ENCODE measurements at places on chromosomes 5 and 9.

DNA sequence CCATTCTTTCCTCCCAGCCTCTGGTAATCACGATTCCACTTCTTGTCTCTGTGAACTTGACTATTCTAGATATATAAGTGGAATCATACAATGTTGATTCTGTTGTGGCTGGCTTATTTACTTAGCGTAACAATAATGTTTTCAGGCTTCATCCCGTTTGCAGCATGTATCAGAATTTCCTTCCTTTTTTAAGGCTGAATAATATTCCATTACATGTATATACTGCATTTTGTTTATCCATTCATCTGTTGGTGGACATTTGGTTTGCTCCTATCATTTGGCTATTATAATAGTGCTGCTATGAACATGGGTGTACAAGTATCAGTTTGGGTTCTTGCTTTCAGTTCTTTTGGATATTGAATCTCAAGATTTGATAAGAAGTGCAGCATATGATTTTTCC is 239.7 kb upstream of the ZNF608 start:
- no peak for DNase-seq

- DNase-seq: no peak
Observed at GRCh38 chr5:133775584-133776304, 163.4 kb upstream of the FSTL4 start.

- DNase-seq: no peak
Observed at GRCh38 chr5:141878186-141878710, at the start of gene PCDH1. PCDH1 (minus strand) TSS chr5:141878410; CDS start chr5:141878262, 148 bp downstream.

- no peak for DNase-seq
Observed at GRCh38 chr5:74953937-74954720, 87.9 kb upstream of the FAM169A start.

DNA sequence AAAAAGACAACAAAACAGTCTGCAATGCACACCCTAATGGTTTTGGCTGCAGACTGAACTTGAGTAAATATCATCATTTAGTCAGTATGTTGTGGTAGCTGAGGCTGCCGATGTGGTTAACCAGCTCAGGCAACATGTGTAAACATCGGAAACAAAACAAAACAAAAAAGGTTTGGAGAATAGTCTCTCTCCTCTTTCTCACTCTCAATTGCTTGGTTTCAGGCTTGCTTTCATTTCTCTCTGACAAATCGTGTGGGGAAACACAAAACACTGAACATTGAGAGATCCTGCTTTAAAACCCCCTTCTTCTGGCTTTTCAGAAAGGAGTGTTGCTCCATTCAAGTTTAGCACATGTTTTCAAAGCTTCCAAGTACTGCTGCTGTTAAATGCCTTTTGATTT is 453.3 kb downstream of the BNC2 start:
- DNase-seq: no peak

DNA sequence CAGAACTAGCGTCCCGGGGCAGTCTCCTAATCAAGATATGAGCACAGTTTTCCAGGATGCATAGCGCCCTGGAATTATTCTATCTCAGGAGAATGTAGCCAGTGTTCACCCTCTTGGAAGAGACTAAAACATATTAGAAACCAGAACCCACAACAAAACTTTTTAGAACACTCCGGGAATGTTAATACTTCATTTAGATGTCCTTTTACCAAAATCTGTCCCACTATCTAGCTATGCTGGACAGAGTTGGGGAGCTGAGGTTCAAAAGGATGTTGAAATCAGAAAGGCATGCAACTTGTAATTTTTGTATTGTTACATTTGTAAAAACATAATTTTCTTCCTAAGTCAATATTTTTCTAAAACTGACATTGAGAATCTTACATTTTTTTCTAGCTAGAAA is 386.5 kb upstream of the RFX3 start:
- DNase-seq: no peak
